HCT116 (cell line): ENCODE measurements at places on chromosomes 12 and 14. TPM values are rescaled to one million over a fixed set of nuclear protein-coding genes. Genes with fewer than 3 reads are reported as not detected.

DNA sequence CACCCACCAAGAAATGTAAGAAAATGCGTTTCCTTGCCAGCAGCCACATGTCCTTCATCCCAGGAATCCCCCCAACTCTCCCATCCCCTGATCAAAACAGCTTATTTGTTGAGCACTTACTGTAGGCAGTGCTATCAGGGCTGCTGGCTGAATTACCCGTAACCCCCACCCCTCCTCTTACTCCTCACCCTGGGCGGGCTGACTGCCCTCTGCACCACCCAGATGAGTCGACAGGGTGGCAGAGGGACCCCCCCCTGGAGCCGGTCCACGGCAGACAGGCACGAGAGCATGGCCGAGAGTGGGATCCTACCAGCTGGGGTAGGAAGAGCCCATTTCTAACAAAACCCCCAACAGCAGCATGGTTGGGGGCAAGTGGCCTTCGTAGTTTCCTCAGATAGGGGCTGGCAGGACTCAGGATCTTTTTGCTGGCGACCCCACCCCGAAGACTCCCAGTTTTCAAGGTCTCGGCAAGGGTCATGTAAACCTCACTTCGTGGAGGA, 1.1 kb upstream of the RHOF start:
- no peak for DNase-seq

- no peak for DNase-seq
Observed at GRCh38 chr12:40033242-40033630, 72.6 kb downstream of the SLC2A13 start.

Gene IFNG
- 0.44 TPM for total RNA-seq

Gene TCL1B
- not detected for total RNA-seq

Gene FAM181A
- total RNA-seq: not detected

Gene NTF3
- total RNA-seq: not detected

DNA sequence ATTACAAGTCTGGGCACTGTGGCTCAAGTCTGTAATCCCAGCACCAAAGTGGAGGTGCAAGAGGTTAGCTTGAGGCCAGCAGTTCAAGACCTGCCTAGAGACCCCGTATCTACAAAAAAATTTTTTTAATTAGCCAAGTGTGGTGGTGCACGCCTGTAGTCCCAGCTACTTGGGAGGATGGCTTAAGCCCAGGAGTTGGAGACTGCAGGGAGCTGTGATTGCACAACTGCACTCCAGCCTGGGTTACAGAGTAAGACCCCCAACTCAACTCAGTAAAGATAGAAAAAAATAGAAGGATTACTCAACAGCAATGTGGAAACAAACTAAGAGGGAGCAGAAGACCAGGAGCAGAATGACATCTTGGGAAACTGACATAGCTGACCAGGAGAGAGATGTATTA, 13.3 kb downstream of the SBNO1 start:
- no peak for DNase-seq

- no peak for DNase-seq
Observed at GRCh38 chr12:107336695-107337094, 243.3 kb upstream of the CRY1 start.

Gene FSCB
- total RNA-seq: not detected

Gene POTEM
- total RNA-seq: not detected

DNA sequence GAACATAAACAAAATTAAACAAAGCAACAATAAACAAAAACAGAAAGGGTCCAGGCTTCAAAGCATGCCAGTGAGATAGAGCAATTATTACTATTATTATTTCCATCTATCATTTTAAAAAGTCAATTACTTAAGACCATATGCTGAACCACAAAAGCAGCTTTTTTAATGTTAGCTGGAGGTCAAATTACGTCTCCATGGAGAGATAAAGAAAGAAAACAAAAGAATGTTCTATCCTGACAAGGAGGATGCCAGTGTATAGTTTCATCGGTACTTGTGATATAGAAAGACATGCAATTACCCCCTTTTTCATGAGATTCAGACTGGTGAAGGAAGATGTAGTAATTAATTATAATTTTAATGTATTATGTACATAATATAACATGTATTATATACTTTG, 81.6 kb upstream of the DCN start:
- no peak for DNase-seq

DNA sequence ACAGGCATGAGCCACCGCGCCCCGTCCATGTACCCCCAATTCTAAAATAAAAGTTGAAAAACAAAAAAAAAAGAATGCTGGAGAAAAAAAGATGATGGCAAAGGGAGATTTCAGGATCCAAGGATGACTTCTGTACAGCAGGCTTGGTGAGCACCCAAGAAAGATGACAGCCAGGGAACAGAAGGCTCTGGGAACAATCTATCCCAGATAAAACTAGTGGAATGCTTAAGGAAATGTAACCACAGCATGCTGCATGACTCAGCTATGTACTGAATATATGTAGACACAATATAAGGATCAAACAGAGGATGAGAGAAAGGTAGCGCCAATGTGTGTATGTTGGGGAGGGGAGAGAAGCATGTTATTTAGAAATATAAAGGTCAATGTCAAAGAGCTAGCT, 123.7 kb upstream of the TMTC1 start:
- DNase-seq: no peak

- DNase-seq: no peak
Observed at GRCh38 chr12:23140710-23141109, 515.7 kb downstream of the ETNK1 start.

- no peak for DNase-seq
Observed at GRCh38 chr14:92223025-92223424, 99.9 kb upstream of the SLC24A4 start.

DNA sequence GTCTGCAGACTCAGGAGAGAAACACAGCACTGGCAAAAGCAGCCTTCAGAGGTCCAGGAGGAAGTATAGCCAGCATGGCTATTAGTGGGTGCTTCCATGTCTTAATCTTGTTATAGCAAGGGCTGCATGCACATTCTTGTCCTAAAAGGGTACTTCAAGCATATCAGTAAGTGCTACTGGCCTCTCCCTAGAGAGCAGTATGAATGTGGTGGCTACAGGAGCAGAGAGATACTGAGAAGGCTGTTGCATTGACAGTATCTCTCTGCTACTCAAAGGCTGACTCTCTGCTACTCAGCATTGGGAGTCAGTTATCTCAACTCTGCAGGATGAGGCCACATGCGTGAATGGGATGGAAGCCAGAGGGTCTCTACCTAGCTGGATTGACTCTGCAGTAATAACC, 2.0 kb downstream of the GARIN6 start:
- DNase-seq: no peak

GRCh38 chr12:89363582-89363981, 11.3 kb upstream of the DUSP6 start:
- no peak for DNase-seq

Gene LRP1-AS
- not detected for total RNA-seq

Gene ACVR1B
- 22.7 TPM for total RNA-seq

Gene TAS2R30
- 1.5 TPM for total RNA-seq

DNA sequence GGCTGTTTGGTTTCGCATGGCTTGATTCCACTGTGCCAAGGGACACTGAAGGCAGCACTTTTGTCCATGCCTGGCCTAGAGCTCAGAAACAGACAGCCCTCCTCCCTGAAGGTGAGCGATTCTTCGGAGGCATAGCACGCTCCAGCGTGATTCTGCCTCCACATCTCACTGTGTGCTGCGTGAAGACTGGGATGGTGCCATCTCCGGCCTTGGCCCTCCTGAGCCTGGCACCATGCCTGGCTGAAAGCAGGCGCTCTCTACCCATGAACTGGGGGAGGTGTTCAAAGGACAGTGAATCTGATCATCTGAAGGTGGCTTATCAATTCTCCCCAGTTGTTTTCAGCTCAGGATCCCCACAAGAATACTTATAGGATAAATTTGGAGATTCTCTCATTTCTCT, 187.4 kb downstream of the TTC7B start:
- DNase-seq: no peak

Gene HOXC12
- not detected for total RNA-seq

DNA sequence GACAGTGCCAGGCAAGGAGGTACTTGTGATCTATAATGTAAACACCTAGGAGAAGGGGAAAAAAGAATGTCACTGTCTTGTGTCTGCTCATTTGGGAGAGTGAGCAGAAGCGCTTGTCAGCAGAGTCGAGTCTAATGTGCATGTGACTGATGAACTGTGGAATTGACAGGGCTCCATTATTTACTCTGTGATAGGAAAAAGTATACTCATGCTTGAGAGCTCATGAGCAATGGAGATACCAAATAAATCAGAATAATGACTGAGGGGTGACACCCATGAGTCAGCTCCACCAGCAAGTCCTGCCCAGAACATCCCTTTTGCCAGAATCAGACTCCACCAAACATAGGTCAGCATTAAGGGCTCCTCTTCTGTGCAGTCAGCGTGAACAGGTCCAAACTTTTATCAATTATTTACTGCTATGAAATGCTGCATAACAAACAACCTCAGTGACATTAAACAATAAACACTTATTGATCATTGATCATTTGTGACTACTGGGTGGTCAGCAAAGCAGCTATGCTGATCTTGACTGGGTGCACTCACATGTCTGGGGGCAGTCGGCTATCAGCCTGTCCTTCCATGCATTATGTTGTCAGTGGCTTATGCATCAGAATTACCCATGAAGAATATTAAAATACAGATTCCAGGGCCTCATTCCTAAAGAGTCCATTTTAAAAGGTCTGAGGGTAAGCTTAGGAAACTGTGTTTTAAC, 29.2 kb upstream of the WSCD2 start:
- DNase-seq: no peak

DNA sequence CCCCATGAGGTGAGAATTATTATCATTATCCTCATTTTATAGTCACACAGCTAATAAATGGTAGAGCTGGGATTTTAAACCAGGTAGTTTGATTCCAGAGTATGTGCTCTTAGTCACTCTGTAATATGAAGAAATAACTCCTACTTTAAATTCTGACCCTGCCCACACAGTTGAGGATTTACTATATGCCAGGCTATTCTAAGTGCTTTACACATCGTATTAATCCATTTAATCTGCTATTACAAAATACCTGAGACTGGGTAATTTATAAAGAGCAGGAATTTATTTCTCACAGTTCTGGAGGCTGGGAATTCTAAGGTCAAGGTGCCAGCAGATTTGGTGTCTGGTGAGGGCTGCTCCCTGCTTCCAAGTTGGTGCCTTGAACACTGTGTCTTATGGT, 19.6 kb upstream of the WIF1 start:
- no peak for DNase-seq

DNA sequence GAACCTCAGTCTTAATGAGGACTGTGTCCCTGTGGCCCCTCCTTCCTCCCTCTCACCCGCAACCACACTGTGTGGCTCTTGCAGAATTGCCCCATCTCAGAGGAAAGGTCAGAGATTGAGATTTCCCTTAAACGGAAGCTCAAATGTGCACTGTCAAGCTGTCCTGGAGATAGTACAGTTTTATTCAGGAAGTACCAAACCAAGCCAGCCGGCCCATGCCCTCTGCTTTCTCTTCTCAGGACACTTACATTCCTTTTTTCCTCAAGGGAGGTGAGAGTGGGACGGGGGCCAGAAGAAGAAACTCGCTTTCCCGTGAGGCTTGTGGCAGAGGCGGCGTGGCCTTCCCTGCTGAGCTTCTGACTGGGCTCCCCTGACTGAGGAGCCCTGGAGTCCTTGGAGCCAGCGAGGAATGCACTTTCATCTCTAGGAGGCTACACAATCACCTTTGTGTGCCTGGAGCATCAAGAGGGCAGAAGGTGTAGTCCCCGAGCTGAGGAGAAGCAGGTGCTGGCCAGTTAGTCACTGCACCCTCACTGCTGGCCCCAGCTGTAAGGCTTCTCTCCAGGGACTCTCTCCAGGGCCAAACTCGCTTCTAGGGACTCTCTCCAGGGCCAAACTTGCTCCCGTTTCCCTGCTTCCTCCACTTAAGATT, 24.1 kb upstream of the ATP2A2 start:
- DNase-seq: no peak

DNA sequence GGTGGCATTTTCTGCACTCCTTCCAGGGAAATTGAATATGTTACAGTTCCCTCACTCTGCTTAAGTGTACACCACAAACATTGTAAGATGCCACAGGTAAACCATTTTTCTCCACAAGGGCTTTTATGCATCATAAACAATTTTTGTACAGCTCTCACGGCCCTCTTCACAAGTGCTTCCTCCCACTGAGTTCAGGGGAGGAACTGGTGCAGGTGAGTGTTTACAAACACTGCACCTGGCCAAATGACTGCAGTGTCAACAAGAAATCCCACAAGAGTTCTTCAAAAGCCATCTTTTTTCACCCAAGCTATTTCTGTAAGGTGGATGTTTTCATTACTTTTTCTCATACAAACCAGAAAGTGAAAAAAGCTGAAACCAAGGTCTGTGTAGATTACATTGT, 973.2 kb downstream of the AACS start:
- DNase-seq: no peak

Gene IL22
- total RNA-seq: not detected

- DNase-seq: peak; percentile 22
Observed at GRCh38 chr12:55933169-55933798, 2.3 kb downstream of the DGKA start.

Gene FLRT2
- 0.17 TPM for total RNA-seq

DNA sequence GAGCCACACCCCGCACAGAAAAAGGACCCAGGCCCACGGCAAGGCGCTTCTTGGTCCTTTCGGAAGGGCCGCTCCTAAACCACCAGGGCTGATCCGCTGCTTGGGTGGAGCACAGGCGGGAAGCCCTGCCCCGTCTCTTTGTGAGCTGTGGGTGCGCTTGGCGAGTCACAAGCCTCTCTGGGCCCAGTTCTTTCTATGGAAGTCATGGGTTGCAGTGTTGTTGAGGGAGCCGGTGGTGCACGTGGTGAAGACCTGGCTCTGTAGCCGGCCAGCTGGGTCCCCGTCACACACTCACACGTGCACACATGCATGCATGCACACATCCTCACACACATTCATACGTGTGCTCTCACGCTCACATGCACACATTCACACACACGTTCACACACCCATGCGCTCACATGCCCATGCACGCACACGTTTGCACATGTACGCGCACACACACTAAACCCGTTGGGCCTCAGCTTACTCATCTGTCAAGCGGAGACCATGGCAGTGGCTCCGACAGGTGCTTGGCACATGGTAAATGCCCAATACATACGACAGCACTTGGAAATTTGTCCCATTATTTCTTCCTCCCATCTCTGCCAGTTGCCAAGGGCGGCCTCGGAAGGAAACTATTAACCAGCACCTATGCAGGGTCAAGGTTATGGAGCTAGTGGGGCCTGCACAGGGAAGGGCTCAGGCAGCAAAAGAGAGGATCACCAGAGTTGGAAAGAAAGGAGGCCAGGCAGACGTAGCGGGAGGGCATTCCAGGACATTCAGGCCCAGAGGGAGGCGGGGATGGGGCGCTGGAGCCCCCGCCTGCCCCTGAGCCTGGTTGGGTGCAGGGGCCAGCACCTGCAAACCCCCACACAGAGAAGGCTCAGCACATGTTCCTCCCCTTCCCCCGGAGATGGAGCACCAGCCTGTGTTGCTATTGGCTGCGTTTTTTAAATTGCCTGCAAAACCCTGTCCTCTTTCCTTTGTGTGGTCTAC, 96.9 kb downstream of the SETD3 start:
- no peak for DNase-seq

Gene NR1H4
- total RNA-seq: not detected

DNA sequence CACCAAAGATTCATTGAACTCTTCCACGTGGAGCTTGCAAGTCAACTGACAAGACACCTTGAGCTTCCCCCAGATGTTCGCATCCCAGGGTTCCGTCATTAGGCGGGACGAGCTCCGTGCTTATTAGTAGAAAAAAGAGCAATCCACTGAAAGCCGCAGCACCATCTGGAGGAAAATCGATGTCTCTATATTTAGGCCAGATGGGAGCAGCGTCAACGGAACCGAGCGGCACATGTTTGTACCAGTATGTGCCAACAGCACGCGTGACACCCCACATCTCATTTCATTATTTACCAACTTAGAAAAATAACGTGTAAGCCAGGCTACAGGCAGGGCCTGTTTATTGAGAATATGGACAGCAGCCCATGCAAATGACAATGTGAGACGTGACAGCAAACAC, 45.8 kb upstream of the TMEM132D start:
- DNase-seq: no peak

Gene CHGA
- total RNA-seq: not detected
